Lung microvascular endothelial cell (primary cell): ENCODE measurements at places on chromosomes 7 and 10.

DNA sequence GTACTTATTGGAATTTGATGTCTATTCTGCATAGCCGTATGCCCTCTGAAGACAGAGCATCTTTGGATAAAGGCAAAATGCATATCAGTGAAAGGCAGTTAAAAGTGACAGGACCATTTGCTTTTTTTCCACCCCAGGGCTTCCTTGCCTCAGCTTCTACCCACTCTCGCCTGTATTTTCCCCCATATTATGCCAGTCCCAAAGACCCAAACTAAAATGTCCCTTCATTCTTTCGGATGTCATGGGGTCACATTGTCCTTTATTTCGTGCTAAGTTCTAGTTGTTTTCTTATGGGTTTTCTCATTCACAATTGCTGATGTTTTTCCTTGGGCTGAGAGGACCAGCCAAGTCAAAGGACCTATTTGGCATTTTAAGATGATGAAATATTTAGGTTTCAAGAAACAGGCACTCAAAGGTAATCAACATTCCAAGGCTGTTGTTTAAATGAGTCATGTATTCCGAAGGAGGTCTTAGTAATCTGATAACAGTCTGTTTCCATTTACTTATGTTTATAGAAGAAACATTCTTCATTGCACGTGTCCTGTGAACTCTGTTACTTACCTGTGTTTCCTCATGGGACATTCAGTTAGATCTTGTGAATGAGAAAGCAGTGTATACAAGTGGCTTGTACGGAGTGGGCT lies 74.1 kb downstream of the DNAH11 start:
- DNase-seq, result no peak

- no peak for DNase-seq
These were observed 71.6 kb downstream of the THSD7A start for GRCh38 chr7:11760372-11760771.

DNA sequence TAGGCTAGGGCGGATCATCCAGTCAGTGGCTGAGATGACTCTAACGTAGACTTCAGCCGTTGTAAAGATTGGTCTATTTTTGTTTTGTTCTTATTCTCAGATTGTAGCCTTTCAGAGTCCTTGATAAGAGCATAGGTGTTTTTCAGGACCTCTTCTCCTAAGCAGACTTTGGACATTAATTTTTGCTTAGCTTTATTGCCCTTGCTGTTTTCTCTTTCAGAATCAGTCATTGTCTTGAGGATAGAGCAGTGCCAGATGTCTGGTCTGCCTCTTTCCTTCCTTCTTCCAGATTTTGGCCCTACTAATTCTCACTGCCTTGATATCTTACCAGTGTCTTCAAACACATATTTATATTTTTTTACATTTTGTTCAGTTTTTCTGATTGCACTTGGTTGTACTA lies 49.5 kb downstream of the C1GALT1 start:
- no peak for DNase-seq

DNA sequence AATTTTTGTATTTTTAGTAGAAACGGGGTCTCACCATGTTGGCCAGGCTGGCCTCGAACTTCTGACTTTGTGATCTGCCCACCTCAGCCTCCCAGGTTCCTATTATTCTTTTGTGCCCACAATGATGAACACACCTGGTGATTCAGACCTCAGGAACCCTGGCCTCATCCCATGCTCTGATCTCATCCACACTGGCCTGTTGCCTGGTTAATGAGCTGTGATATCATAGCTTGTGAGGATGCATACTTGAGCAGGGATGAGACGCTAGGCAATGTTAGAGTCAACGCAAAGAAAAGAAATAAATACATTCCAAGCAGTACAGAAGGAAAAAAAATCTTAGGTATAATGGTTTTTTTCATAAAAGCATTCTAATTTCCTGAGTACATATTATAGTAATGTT lies 82.4 kb upstream of the RNF32 start:
- DNase-seq, result no peak

GRCh38 chr10:121983852-121984251 lies 5.1 kb upstream of the TACC2 start:
- DNase-seq, result no peak

DNA sequence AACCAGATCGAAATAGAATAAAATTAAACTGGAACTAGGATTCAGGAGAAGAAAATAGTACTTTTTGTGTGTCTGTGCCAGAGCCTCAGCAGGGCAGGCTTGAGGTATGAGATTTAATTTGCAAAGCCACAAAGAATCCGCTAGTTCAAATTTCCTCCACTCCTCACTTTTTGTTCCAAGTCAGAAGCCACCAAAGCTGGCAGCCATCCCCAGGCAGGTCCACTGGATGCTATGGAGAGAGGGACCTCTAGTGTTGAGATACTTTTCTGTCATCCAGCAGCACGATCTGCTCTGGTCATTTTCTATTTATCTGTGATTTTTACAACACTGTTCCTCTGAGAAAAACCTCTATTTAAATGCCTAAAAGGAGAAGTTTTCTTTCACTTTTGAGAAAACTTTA lies 147.9 kb upstream of the FRMD4A start:
- peak; percentile 54 for DNase-seq
